Testis (tissue), 5 donors: ENCODE measurements at places on chromosomes 4 and X. TPM values are rescaled to one million over a fixed set of nuclear protein-coding genes. Genes with fewer than 3 reads are reported as not detected.
A peak's percentile ranks its signal among the peaks of the same experiment; 100 is the strongest.

Gene HSD17B10
- total RNA-seq: 38.4 TPM

Gene GPC4
- total RNA-seq: 15.9 TPM

Gene ZNF157
- total RNA-seq: 0.63 TPM

Gene FAM149A
- 14.9 TPM for total RNA-seq

DNA sequence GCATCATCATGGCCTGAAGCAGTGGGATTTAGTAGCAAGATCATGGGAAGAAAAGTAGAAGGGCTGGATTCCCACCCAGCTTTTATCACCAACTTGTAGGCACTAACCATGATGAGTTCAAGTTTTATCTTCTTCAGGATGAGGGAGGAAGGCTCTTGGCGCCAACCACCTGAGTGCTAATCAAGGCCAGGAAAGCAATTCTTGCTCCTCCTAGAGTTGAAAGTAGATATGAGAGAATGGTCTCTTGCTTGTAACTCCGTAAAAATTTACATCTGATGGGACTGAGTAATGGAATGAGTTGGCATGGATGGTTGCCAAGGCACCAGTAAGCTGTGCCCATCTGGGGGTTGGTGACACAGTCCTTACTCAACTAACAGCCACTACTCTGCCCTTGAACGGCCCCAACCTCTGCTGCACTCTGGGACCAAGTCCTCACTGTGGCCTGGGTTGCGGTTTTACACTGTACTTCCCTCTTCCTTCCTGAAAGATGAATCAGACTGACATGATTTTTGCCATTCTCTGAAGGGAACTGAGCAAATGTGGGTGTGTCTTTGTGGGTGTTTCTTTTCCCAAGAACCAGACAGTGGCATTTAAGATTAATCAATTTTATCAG, 39.4 kb upstream of the NDP start:
- H3K4me3 ChIP-seq: no peak overlapping the region
- peak; percentile 16 for DNase-seq
- no peak overlapping the region for H3K27ac ChIP-seq
- no peaks in the 10 kb centered on the region for H3K27me3 ChIP-seq
- H3K4me1 ChIP-seq: no peaks in the 10 kb centered on the region

- no peak overlapping the region for H3K27ac ChIP-seq
- H3K27me3 ChIP-seq: no peaks in the 10 kb centered on the region
- H3K4me3 ChIP-seq: no peak overlapping the region
- H3K4me1 ChIP-seq: no peaks in the 10 kb centered on the region
- no peak for DNase-seq
- no peaks in the 10 kb centered on the region for H3K36me3 ChIP-seq
Observed at GRCh38 chr4:145417348-145418130, 64.1 kb upstream of the SMAD1 start.

DNA sequence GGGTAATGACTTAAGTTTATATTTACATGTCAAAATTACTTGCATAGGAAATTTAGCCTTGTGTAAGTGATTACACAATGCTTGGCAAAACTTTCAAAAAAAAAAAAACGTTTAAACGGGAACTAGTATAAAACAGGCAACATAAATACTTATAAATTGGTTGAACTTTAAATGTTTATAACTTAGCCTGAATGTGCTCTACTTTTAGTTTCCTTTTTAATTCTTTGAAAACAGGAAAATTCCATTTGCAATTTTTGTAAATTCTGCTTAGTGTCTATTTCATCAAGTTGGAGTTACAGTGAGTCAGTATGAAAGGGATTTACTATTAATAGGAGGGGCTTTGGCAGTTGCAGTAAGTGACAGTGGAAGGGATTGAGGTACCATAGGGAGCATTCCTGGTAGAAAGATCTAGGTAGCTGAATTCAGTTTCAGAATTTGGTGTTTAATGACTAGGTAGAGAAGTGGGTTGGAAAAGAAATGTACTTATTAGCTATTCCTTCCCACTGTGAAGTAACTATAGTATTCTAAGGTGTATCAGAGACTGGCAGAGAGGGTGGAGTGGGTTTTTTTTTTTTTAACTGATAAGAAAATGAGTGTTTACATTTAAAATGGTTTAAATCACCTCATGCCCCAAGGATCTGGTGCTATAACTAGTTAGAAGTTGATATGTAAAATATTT, 2.8 kb downstream of the STAG2 start:
- H3K27ac ChIP-seq: no peak overlapping the region
- H3K4me3 ChIP-seq: no peak overlapping the region
- no peaks in the 10 kb centered on the region for H3K36me3 ChIP-seq
- no peak for DNase-seq
- H3K27me3 ChIP-seq: no peaks in the 10 kb centered on the region

DNA sequence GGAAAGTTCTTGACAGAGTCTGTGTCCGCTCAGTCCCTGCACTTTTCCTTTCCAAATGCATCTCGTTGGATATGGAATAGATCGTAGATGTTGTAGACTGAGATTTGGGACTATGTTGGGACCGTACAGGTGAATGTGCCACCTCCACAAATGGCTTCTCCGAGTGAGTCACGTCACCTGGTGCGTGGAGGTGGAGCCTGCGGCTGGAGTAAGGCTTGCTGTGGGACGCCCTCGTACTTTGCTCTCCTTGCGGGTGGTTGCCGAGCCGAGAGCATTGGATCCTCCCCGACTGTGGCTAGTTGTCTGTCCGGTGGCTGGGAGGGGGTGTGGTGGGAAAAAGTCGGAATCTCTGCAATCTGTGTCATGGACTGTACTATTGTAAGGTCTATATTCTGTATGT, 60.5 kb downstream of the NELFA start:
- H3K4me1 ChIP-seq: no peaks in the 10 kb centered on the region
- H3K27me3 ChIP-seq: no peaks in the 10 kb centered on the region
- H3K4me3 ChIP-seq: no peak overlapping the region
- H3K27ac ChIP-seq: no peak overlapping the region
- no peak for DNase-seq

DNA sequence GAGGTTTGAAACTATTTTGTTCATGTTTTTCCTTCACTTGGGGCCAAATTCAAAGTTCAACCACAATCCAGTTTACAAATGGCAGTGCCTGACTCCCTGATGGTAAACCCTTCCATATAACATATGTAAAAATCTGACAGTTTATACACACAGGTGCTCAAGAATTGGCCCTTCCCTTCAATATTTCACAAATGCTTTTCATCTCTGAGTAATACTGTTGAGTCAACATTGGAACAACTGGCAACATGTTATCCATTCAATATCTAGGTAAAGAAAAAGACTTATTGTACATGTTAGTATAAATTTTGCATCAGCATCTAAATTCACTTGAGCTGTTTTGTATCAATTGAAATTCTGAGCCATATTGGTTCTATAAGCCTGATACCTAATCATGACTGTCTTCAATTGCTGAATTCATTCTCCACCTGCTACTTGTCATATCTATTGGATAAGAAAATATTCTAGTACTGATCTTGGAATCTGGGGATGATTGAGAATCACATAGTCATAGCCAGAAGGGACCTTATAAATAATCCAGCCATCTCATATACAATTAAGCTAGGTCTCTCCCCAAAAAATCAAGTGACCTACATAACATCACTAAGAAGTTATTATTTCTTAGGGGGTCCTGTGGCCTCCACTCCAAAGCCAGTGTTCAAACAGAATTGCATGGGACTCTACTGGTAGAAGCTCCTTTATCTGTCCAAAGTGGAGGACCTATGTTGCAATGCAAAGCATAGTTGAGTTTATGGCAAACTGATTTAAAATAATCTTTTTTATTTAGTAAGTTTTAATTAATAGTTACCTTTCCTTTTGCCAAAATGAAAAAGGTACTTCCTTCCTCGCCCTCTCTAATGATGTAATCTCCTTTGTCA, 61.9 kb downstream of the PRKG2 start:
- no peaks in the 10 kb centered on the region for H3K36me3 ChIP-seq
- no peaks in the 10 kb centered on the region for H3K4me1 ChIP-seq
- DNase-seq: no peak
- H3K27ac ChIP-seq: no peak overlapping the region

DNA sequence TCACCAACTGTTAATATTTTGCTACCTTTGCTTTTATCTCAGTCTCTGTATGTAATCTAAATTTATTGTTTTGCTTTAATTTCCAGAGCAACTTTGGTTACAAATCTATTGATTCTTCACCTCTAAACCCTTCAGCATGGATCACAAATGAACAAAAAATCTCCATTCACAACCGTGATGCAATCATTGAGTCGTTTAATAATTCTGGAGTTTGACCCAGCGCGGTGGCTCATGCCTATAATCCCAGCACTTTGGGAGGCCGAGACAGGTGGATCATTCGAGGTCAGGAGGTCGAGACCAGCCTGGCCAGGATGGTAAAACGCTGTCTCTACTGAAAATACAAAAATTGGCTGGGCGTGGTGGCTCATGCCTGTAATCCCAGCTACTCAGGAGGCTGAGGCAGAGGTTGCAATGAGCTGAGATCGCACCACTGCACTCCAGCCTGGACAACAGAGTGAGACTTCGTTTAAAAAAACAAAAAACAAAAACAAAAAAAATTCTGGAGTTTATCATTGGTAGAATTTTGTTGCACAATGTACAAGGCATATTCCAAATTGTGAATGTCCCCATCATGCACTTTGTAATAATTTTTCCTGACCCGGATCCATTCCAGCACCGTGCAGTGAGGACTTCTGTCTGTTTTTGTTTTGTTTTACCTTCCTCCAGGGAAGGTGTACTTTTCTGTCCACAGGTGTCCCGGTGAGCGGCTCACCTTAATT, 2.3 kb upstream of the IDUA start:
- H3K4me1 ChIP-seq: peaks cover 12% of the 10 kb centered on the region
- DNase-seq: no peak
- no peaks in the 10 kb centered on the region for H3K27me3 ChIP-seq
- no peaks in the 10 kb centered on the region for H3K36me3 ChIP-seq

DNA sequence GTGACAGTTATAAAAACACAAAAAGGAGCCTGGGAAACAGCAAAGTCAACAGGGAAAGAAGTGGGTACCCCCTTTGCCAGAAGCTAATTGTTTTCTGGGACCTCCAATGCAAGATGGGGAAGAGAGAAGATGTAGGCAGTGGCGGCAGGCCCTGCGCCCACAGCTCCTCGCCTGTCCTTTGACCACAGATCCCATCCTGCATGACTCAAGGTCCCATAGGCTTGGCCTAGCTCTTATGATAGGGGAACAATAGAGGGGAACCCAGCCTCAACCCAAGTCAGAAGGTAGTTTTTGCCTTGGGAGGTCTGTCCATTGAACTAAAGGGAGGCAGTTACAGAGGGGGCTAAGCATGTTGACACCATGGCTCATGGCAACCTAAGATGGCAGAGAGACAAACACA, 14.2 kb downstream of the ZMYM3 start:
- no peak for DNase-seq
- no peaks in the 10 kb centered on the region for H3K27me3 ChIP-seq
- no peak overlapping the region for H3K4me3 ChIP-seq

- no peaks in the 10 kb centered on the region for H3K4me1 ChIP-seq
- H3K36me3 ChIP-seq: no peaks in the 10 kb centered on the region
- no peaks in the 10 kb centered on the region for H3K27me3 ChIP-seq
- no peak overlapping the region for H3K27ac ChIP-seq
- H3K4me3 ChIP-seq: no peak overlapping the region
Observed at GRCh38 chr4:11218692-11219091, 210.0 kb downstream of the HS3ST1 start.

GRCh38 chr4:174835536-174835935, 6.5 kb upstream of the GLRA3 start:
- no peaks in the 10 kb centered on the region for H3K36me3 ChIP-seq
- H3K4me1 ChIP-seq: no peaks in the 10 kb centered on the region
- DNase-seq: no peak
- H3K27ac ChIP-seq: no peak overlapping the region
- H3K27me3 ChIP-seq: no peaks in the 10 kb centered on the region

GRCh38 chr4:15381806-15382338, 46.0 kb upstream of the C1QTNF7 start:
- no peaks in the 10 kb centered on the region for H3K27me3 ChIP-seq
- H3K27ac ChIP-seq: no peak overlapping the region
- H3K4me3 ChIP-seq: no peak overlapping the region
- DNase-seq: no peak
- H3K4me1 ChIP-seq: peaks cover 12% of the 10 kb centered on the region

- H3K36me3 ChIP-seq: no peaks in the 10 kb centered on the region
- no peaks in the 10 kb centered on the region for H3K4me1 ChIP-seq
- no peaks in the 10 kb centered on the region for H3K27me3 ChIP-seq
- DNase-seq: no peak
- no peak overlapping the region for H3K4me3 ChIP-seq
Observed at GRCh38 chr4:47349326-47349725, 114.2 kb downstream of the COMMD8 start.

DNA sequence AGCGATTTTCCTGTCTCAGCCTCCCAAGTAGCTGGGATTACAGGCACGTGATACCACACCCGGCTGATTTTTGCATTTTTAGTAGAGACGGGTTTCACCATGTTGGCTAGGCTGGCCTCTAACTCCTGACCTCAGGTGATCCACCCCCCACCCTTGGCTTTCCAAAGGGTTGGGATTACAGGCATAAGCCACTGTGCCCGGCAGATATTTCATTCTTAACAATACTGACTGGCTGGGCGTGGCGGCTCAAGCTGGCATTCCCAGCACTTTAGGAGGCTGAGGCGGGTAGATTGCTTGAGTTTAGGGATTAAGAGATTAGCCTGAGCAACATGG, 1.3 kb downstream of the PQBP1 start:
- H3K27ac ChIP-seq: no peak overlapping the region
- no peak for DNase-seq
- H3K4me3 ChIP-seq: no peak overlapping the region
- no peaks in the 10 kb centered on the region for H3K27me3 ChIP-seq
- no peaks in the 10 kb centered on the region for H3K36me3 ChIP-seq

DNA sequence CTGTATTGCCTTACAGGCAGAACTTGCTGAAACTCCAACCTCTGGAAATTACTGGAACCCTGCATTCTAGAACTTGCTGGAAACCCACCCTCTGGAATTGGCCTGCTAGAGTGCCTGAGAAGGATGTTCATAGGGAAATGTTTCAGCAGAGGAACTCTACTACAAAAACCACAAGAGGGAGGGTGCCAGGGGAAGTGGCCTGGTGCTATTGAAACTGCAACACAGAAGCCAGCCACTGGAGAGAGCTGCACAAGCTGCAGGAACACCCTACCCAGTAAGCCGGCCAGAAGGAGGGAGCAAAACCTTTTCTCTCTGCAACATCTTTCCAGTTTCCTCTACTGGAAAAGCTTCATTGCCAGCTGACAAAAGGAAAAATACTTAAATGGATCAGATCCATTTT, 2.5 kb upstream of the BRWD3 start:
- peaks cover 4% of the 10 kb centered on the region for H3K4me1 ChIP-seq
- no peak overlapping the region for H3K4me3 ChIP-seq
- DNase-seq: peak; percentile 69
- H3K36me3 ChIP-seq: no peaks in the 10 kb centered on the region
